ENCODE measurements at places on chromosomes 2 and 18.

DNA sequence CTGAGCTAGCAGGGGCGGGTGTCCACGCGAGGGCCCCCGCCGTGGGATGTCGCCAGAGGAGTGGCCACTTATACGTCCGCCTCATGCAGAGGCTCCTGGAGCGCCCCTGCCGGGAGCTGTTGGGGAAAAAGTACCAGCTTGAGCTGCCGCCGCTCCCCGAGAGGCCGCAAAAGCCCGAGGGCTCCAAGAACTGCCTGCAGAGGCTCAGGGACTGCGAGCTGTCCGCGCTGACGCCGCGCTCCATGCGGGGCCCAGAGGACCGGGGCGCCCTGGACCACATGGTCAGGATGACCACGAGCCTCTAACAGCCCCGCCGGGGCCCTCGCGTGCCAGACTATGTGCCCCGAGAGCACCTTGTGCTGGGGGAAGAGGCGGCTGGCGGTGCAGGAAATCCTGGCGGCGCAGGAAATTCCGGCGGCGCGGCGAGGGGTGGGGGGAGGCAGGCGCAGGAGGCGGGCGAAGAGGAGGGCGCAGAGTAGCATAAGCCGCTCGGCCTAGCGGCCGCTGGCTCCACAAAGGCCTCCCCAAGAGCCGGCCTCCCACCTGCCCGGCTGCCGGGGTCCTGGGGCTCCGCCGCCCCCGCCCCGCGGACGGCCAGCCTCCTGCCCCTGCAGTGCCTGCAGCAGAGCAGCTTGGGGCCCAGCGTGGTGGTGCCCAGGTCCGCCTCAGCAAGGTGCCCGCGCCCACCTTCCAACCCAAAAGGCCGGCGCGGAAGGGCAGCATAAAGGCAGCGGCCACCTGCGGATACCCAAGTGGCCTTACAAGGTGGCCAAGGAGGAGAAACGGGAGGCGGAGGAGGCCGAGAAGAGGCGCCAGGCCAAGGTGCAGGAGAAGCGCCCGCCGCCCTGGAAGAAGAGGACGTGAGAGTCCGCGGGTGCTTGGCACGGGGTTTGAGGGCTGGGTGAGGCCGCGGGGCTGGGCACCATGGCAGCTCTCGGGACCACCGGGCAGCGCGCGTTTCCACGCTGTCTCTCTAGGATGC is 42.1 kb upstream of the TRIM43B start:
- DNase-seq: peak; percentile 65

- DNase-seq: no peak
Measured at GRCh38 chr2:12091201-12091806, 344.9 kb downstream of the LPIN1 start.

DNA sequence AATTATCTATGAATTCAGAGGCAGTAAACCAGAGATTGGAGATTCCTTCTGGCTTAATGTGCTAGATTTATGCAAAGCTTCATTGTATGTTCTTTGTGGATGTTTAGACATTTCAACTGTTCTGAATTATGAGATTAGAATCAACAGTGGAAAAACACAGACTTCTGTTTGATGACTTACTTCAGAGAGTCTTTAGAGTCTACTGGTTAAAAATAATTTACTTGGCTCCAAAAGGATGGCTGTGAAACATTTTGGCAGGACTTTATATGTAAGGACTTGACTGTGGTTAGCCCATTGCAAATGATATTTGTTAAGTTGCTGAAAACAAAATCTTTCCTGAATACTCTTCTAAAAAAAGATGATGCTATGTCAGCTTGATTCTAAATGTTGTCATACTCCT is 25.5 kb upstream of the LRRC30 start:
- DNase-seq: no peak

GRCh38 chr2:200761266-200761665 is 50.4 kb upstream of the BZW1 start:
- no peak for DNase-seq

GRCh38 chr2:197677483-197677882 is 2.1 kb upstream of the RFTN2 start:
- DNase-seq: no peak

- DNase-seq: no peak
Measured at GRCh38 chr2:55482186-55482884, 37.2 kb upstream of the CFAP36 start.

DNA sequence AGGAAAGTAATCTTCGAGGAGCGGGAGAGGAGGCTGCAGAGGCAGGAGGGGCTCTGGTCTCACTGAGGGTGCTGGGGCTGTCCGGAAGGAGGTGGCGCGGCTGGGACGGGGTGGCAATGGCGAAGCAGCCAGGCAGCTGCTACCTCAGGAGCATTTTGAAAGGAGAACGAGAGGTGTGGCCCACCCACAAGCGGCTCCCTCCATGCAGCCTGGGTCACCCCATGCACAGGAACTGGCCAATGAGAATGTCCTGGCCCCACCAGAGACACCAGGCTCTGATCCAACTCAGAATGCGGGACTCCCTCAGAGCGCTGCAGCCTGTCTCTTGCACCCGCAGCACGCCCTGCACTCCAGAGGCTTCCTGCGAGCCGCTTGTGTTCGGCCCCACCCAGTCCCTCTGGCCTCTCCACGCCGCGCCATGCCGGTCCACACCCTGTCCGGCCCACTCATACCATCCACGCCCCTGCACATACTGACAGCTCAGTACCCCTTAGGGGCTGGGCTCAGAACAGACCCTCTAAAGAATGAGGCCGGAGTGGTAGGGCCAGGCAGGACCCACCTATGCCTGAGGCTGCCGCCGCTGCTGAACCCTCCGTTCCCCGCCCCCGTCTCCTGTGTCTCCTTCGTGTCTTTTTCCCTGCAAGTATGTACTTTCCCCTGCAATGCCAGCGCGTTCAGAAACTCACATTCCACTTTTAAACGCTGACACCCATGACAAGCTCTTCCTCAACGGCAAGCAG is 6.4 kb upstream of the BOK start:
- no peak for DNase-seq

DNA sequence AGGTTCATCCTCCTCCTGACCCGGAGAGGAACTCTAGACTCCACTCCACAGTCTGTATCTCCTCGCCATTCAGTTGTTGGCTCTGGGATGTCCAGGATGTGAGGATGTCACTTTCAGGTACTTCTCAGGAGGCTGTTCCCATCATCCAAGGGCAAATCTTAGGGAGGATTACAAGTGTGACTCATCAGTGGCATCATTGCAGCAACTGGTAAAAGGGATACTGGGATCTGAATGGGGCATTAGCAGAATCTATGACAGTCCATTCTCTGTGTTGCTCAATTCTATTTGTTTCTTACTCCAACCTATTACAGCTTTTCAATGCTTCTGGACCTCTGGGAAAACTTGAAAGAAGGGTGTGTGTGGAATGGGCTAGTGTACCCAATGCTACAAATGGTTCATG is 81.5 kb upstream of the FN1 start:
- DNase-seq: no peak

GRCh38 chr2:190318931-190319554 is 583 bp downstream of the HIBCH start:
- DNase-seq: no peak
